ENCODE measurements at places on chromosomes 1 and 21.

- DNase-seq: no peak
Measured at GRCh38 chr1:3477241-3477995, 23.0 kb downstream of the ARHGEF16 start.

GRCh38 chr21:24428591-24429199 lies 1178.6 kb downstream of the MRPL39 start:
- DNase-seq: no peak

DNA sequence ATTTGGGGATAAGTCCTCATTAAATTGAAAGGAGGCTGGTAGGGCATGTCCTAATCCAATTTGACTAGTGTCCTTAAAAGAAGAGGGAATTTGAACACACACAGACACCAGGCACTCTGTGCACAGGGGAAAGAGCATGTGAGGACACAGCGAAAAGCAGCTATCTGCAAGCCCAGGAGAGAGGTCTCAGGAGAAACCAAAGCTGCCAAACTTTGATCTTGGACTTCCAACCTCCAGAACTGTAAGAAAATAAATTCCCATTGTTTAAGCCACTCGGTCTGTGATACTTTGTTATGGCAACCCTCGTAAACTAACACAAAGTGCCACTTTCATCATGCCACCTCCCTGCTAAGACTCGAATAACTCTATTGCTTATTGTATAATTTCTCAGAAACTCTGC lies 13.8 kb downstream of the PLA2G4A start:
- no peak for DNase-seq

DNA sequence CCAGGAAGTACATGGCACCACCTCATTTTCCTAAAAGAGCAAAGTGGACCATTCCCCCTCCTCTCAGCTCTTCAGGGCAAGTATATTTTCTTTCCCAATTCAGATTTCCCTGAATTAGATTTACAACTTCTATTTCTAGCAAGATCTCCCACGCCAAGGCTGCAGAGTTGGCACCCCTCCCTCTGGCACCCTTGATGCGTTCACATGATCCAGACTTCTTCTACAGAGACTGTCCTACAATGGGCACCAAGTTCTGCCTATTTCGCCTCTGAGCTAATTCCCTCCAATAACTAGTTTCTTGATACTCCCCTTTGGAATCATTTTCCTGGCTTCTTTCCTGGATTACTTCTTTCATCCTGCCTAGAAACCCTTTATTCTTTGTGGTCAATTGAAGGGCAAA lies 122.0 kb downstream of the CDC7 start:
- no peak for DNase-seq

- no peak for DNase-seq
Measured at GRCh38 chr21:43911015-43911934, 46.3 kb downstream of the AGPAT3 start.

- no peak for DNase-seq
Measured at GRCh38 chr1:209802117-209802779, 3.7 kb downstream of the IRF6 start.

DNA sequence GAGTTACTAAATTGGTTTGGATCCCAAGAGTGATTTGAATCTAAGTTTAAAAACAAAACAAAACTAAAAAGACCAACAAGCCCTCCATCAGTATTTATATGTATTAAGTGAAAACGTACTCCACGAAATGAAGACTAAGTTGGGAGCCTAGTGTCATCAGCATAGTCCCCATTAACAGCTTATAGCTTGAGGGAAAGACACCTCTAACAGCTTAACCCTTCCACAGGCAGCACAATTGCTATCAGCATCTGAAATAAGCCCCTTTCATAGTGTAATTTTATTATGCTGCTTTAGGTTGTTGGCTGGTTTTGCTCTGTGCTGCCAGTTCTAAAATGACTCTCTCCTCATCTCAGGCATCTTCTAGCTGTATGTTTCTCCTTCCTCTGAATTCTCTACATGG lies 25.8 kb upstream of the ST6GALNAC5 start:
- no peak for DNase-seq

GRCh38 chr1:101960142-101960541 lies 36.6 kb downstream of the OLFM3 start:
- DNase-seq: no peak

GRCh38 chr1:27656157-27656893 lies 15.7 kb downstream of the IFI6 start:
- DNase-seq: no peak

- no peak for DNase-seq
Measured at GRCh38 chr1:117586747-117587498, 18.9 kb upstream of the TENT5C start.

GRCh38 chr1:30868833-30869435 lies 39.6 kb downstream of the SDC3 start:
- DNase-seq: no peak

GRCh38 chr1:90724361-90724760 lies 7.3 kb upstream of the BARHL2 start:
- peak; percentile 27 for DNase-seq

GRCh38 chr1:37893673-37894072 lies 34.3 kb upstream of the MTF1 start:
- no peak for DNase-seq

Data from right kidney (tissue), 9 donors.